ENCODE measurements at places on chromosomes 4 and X.

- no peak for DNase-seq
Measured at GRCh38 chrX:118548841-118549240, 53.2 kb downstream of the DOCK11 start.

DNA sequence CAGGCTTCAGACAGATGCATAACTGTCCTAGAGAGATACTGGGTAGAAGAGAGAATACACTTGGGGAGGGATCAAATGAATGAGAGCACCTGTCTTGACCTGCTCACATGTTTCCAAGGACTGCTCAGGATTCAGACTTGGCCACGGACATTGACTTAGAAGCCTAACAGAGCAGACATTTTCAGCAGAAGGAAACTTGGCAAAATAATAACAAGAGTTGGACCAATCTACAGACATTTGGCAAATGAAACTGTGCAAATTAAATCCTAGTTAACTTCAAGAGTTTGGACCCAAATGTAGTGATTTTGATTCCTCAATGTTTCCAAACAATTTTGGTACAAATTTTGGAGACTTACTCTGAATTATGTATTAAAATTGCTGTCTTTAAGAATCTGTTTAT lies 223.9 kb downstream of the CAMK2D start:
- DNase-seq: no peak

- DNase-seq: no peak
Measured at GRCh38 chr4:164894702-164895101, 17.7 kb downstream of the APELA start.

- DNase-seq: peak; percentile 3
Measured at GRCh38 chr4:81745050-81745449, 273.3 kb upstream of the RASGEF1B start.

GRCh38 chr4:32417113-32417704 lies 1697.0 kb downstream of the PCDH7 start:
- no peak for DNase-seq

GRCh38 chrX:12210196-12210815 lies 72.0 kb downstream of the FRMPD4 start:
- DNase-seq: no peak

GRCh38 chr4:181618896-181619295 lies 624.3 kb upstream of the TENM3 start:
- no peak for DNase-seq

GRCh38 chr4:55122235-55122634 lies 3.2 kb downstream of the KDR start:
- no peak for DNase-seq

GRCh38 chrX:94831364-94831763 lies 1157.4 kb downstream of the FAM133A start:
- peak; percentile 26 for DNase-seq

DNA sequence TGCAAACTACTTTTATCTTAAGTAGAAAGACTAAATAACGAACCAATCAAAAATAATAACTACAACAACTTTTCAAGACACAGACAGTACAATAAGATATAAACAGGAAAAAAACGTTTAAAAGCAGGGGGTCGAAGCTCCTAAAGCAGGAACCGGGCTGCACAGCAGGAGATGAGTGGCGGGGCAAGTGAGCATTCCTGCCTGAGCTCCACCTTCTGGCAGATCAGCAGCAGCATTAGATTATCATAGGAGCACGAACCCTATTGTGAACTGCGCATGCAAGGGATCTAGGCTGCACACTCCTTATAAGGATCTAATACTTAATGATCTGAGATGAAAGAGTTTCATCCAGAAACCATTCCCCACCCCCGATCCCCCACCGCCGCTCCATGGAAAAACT lies 146.2 kb downstream of the TEX11 start:
- peak; percentile 42 for DNase-seq

GRCh38 chr4:173333658-173334084 lies 487 bp downstream of the HMGB2 start:
- peak; percentile 65 for DNase-seq

DNA sequence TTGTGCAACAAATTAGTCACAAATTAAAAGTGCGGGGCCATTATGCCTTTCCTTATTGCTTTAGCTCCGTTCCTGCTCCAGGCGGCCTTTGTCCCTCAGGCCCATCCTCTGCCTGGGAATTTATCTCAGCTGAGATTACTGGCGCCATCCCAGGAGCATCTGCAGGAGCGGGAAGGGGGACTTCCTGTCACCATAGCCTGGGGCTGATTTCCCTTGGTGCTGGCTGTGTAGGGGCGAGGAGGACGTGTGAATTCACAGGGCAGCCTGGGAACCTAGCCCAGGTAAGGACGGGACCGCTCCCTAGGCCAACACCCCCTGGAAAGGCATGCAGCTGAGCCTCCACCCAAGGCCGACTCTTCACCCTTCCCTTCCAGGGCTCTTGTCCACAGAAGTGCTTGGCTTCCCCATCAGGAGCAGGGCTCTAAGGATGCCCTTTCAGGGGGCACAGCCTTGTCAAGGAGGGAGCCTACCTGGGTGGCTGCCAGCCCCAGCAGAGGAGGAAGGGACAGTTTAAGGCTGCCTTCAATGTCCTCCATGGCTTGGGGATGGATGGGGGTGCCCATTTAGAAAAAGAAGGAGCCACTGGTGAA lies 72.6 kb upstream of the NKX1-1 start:
- no peak for DNase-seq

- peak; percentile 74 for DNase-seq
Measured at GRCh38 chrX:15143050-15143824, 126.6 kb downstream of the ASB9 start.

DNA sequence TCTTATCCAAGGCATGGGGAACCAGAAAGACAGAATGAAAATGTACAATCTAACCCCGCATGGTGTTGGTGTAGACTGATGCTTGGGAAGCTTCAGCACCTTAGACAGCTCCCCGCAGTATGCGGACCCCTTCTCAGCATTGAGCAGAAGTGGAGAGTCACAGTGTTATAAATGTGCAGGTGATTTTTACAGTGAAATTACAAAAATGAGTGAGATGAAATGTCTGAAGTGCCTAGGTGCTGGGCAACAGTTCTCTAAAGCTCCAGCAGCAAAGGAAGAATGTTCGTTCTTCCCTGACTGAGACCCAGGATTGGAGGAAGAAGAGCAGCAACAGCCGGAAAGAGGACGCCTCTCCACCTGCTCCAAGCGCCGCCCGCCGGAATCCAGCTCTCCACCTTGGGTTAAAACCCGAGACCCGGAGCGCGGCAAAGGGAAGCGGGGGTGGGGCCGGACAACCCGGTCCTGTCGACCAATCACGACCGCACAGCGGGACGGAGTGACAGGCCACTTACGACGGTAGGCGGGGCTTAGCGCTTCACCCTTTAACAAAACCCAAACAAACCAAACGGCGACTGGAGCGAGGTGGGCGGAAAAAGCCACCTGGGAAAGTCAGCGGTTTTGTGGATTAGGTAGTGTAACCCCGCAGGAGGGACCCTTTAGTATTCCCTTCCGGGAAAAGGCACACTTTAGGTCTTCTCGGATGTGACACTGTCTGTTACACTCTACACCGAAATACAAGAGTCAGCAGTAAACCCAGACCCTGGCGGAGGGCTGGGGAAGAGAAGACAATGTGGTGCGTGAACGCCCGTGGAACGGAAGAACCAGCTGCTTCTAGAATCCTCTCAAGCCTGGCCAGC lies at the start of gene GLRA3:
GLRA3 (minus strand) TSS at position 403 of the 857 bp plus-strand sequence. CDS start 436 bp downstream, outside the sequence.
- peak; percentile 94 for DNase-seq

GRCh38 chr4:8110071-8110986 lies 48.3 kb downstream of the ABLIM2 start:
- peak; percentile 31 for DNase-seq

DNA sequence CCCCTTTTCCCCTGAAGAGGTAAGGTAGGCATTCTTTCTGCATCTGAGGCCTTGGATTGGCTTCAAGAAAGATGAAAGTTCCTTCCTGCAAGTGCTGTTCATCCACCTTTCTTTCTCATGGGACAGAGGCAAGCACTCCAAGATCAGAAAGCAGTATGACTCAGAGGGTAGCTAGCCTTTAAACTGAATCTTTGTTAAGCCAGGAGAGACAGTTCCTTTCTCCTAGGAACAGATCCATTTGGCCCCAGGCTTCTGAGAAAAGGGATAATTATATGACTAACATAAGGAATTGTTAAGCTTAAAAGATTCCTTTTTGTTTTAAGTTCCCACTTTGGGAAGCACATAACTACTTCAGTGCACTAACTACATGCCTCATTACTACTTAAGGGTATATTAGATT lies 192.0 kb downstream of the PPP3CA start:
- DNase-seq: no peak

- peak; percentile 33 for DNase-seq
Measured at GRCh38 chrX:38192007-38192810, 28.5 kb downstream of the SRPX start.

GRCh38 chr4:1512738-1513660 lies 106.8 kb upstream of the NKX1-1 start:
- DNase-seq: peak; percentile 67

- no peak for DNase-seq
Measured at GRCh38 chr4:123412700-123413512, 16.3 kb downstream of the SPRY1 start.

GRCh38 chr4:60682901-60683300 lies 517.2 kb upstream of the ADGRL3 start:
- no peak for DNase-seq

GRCh38 chr4:128866269-128866668 lies 56.8 kb downstream of the JADE1 start:
- DNase-seq: no peak

DNA sequence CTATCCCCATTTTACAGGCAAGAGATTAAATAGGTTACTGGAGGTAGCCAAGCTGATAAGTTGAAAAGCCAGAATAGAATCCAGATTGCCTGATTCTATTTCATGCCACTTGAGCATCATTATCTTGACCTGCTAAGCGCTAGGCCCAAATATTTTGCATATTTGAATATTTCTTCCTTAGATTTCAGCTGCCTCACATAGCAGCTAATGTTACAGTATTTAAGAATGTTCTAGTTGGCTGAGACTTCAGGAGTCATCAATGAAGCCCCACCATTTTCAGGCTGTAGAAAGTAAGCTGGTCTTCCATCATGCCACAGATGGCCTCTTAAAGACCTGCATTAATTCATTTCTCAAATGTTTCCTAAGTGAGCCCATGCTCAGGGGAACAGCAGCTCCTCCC lies 121.4 kb downstream of the SHROOM3 start:
- no peak for DNase-seq

DNA sequence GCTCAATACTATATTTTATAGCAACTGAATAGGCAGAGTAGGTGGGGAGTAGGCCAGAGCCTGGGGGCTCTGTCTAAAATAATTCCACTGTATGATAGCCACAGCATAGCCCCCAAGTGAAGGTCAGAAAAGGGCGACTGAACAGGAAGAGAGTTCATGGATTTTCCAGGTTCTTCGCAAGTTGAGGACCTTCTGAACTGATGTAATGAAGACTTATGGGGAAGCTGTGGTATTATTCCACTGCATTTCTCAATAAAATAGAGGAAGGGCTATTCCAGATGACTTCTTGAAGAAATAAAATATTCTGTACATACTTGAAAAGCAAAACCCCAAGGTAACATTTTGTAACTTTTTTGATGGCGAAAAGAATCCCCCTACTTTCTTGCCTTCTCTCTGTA lies 231.4 kb upstream of the GPC4 start:
- no peak for DNase-seq

- DNase-seq: no peak
Measured at GRCh38 chr4:151567056-151567455, 158.1 kb downstream of the FHIP1A start.

GRCh38 chr4:154049457-154050181 lies 260.7 kb upstream of the SFRP2 start:
- peak; percentile 60 for DNase-seq

GRCh38 chr4:176001151-176002006 lies 64.3 kb upstream of the WDR17 start:
- peak; percentile 53 for DNase-seq

GRCh38 chr4:85733798-85734197 lies 258.8 kb downstream of the ARHGAP24 start:
- no peak for DNase-seq

- DNase-seq: no peak
Measured at GRCh38 chr4:83855044-83855443, 319.1 kb downstream of the GPAT3 start.

- no peak for DNase-seq
Measured at GRCh38 chr4:24312261-24312913, 272.0 kb downstream of the DHX15 start.

GRCh38 chrX:68375803-68376202 lies 57.5 kb downstream of the OPHN1 start:
- DNase-seq: no peak

GRCh38 chrX:22534643-22535042 lies 261.9 kb downstream of the CBLL2 start:
- DNase-seq: no peak

DNA sequence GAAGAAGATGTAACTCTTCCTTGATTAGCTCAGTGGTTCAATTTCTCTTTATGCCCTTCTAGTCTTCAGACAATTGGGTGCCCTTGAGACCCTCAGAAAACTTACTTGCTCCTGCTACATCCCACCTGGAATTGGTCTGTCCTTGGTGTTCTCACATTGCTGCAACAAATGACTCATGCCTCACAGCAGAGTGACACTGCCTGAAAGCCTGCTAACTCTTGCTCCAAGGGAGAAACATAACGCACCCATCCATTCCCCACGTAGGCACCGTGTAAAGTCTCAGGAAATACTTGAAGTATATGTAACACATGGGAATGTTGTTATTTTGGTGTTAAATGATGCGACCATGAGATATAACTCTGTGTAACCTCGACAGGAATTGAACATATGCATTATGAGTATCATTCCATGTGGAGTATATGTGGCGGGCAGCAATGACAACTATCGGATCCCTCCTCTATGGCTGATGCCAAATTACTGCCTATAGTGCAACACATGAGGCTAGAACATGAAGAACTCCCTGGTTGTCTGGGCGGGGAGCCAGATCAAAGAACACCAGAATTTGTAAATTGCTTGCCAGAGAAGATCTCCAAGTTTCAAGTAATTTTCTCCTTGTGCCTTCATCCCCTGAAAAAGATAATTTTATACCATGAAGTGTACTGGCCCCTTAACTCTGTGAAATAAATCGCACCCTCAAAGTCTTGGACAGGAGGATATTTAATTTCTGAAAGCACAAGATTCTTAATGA lies 231.3 kb upstream of the STK26 start:
- no peak for DNase-seq

DNA sequence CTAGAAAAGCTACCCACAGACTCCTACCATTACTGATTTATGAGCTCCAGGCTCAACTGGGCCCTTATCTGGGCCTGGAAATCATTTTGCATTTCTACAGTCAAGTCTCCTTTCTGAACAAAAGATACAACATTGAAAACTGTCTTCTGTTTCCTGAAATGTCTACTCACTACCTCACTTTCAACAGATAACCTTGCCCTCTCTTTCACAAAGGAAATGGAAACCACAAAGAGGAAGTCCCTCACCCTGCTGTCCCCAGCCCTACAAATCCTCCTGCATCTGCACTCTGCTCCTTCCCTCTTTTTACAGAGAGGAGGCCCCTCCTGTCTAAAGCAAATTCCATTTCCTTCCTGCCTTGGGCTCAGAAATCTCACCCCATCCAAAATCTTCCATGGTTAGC lies 24.8 kb upstream of the CYBB start:
- no peak for DNase-seq

DNA sequence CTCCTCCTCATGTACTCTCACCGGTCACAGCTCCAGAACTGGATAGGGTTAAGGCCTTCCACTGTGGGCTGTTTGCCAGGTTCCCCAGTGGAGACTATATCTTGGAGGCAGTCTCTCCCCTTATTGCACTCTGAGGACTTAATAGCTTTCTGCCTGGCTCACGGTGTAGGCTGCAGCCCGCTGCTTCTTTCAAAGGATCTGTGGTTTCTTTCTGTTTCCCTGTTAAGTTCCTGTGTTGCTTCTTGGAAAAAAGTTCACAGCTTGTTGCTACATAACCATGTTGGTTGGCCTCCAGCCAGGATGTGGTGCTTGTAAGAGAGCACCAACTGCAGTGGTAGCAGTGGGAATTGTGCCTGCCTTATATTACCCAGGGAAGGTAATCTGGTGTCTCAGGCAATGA lies 24.9 kb upstream of the ZDHHC15 start:
- no peak for DNase-seq

Data from NCI-H82 (cell line).